ENCODE measurements at places on chromosomes 1 and 21.

DNA sequence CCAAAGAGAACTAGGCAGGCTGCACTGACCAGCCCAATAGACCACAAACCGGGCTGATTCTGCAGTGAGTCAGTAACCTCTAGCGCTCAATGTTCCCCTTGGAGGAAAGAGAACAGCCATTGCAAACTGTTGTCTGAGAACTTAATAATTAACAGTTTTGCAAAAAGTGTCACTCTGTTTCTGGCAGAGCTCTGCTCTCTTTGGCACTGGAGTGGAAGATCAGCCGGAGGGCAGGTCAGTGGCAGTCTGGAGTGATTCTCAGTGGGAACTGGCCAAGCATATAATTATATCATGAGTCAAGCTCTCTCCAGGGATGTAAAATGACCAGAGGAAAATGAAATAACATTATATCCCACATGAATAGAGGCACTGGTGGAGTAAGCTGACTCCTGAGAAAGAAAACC is 238.3 kb downstream of the HLX start:
- no peak for DNase-seq

DNA sequence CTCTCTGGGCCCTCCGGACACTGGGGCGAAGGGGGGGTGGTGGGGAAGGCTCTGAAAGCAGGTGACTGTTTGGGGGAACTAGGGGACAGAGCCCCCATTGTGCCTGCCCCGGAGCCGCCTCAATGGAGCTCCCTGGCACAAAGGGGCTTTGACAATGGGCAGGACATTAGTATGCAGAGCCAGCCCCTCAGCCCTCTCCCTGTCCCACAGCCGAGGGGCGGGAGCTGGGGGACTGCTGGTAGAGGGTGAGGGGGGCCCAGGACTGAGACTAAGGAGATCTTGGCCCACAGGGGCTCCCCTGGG is 7.8 kb downstream of the KCNJ10 start:
- DNase-seq = no peak

DNA sequence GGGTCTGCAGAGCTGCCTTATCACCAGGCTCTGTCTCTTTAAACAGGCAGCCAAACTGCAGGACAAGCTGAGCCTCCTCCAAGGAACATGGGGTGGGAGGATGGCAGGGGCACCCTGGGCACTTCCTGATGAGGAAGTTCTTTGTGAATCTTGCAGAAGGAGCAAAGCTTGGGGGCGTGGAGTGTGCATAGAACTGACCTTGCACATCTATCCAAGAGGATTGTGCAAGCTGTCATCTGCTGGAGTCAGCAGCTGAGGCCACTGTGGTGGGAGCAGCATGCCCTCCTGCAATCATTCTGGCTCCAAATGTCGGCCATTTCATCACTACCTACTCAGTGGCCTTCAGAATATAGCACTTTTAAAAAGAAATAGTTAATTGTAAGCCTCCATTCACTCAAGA is 182.2 kb downstream of the AJAP1 start:
- no peak for DNase-seq

DNA sequence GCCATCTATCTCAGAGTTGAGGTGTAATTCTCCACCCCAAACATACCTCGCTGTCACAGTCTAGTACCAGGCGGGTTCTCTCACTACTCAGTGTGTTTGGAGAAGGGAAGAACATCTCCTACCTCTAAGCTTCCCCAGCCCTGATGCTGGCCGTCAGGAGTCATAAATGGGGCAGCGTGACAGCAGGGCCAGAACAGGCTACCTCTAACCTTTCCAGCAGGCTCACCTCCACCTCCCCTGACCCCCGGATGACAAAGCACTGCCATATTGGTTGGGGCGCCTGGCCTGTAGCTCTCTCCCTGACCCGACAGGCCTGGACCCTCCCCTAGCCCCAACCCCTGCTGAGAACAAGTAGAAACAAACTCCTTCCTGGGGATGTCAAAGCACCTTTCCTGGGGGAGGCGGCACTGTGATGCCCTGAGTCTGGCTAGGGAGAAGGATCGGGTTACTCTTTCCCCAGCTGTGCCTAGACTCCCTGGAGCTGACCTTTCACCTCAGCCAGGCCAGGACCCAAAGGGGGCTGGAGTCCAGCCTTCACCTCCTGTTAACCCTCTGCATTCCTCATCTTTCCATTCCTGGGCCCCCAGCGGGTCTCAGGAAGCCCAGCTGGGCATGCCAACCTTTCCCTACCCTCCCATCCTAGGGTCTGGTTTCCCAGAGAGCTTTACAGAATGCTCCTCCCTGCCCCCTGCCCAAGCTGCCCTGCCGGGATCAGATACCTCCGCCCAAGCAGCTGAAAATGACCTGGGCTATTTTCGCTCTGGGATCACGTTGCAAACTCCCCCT is 34.2 kb downstream of the AHDC1 start:
- DNase-seq = no peak

DNA sequence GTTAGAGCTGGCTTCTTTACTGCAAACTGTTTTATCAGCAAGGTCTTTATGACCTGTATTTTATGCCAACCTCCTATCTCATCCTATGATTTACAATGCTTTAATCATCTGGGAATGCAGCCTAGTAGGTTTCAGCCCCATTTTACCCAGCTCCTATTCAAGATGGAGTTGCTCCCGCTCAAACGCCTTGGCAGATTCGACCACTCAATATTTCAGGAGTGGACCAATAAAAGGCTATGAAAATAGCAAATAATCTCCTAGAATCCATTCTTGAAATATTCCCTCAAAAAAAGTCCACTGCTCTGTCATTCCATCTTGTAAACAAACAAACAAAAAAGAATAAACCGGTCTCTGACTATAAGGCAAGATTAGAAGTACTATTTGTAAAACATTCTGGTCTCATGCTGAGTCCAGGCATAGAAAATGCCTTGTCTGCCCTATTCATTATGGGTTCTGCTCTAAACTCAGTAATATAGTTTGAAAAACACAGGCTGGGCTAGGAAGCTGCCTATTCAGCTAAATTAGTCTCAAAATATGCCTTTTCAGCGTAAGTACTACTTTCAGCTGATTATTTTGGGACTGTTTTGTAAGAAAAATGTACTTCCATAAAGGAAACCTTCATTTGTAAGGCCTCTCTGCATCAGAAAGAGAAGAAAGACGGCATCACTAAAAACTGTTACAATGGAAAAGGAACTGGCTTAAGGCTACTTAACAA is 53.0 kb downstream of the TBX19 start:
- DNase-seq = no peak

DNA sequence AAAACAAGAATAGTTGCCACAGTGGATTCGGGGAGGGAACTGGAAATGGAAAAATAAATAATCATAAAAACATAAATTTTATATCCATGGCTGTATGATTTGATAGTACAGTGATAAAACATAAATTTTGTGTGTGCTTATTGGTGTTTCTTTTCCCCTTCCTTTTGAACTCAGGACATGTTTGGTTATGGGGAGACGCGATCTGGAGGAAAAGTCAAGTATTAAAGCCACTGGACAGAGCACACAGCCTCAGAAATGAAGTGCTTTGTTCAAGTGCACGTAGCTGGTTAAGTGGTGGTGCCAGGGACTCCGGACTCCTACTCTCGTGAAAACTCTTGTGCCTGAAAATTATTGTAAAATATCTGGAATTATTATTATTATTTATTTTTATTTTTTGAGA is 9.7 kb upstream of the HMGCS2 start:
- DNase-seq = no peak

DNA sequence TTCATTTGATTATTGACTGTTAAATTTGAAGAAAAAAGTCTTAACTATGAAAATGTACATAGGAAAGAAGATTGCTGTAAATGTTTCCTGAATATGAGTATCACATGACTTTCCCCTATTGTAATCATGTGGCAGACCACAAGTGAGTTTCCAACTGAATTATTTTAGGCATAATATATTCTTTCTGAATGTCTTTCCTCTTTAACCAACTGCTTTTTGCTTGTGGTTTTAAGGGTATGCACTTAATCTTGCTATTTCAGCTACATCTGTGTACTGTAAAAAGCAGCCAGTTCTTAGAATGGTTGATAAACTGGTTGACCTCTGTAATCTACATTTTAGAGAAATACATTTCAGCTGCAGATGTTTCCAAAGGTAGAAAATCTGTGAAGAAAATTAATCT is 400.7 kb downstream of the NEGR1 start:
- DNase-seq = no peak

GRCh38 chr1:14511796-14512585 is 86.5 kb upstream of the KAZN start:
- no peak for DNase-seq

GRCh38 chr1:226365831-226366231 is 42.1 kb downstream of the PARP1 start:
- DNase-seq = no peak

DNA sequence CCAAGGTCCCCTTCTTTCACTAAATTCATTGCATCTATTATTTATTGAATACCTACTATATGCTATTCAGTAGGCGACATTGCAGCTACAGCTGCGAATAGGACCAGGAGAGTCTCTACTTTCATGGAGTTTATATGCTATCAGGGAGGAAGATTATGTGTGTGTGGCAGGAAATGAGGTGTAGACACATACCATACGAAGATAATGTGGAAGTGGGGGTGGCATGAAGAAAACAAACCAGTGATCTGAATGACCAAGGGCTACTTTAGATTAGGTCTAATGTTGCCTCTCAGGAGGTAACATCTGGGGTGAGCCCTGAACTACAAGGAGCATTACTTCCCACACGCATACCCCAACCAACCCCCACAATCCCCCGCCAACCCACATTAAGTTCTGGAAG is 1.0 kb upstream of the PPIH start:
- no peak for DNase-seq

DNA sequence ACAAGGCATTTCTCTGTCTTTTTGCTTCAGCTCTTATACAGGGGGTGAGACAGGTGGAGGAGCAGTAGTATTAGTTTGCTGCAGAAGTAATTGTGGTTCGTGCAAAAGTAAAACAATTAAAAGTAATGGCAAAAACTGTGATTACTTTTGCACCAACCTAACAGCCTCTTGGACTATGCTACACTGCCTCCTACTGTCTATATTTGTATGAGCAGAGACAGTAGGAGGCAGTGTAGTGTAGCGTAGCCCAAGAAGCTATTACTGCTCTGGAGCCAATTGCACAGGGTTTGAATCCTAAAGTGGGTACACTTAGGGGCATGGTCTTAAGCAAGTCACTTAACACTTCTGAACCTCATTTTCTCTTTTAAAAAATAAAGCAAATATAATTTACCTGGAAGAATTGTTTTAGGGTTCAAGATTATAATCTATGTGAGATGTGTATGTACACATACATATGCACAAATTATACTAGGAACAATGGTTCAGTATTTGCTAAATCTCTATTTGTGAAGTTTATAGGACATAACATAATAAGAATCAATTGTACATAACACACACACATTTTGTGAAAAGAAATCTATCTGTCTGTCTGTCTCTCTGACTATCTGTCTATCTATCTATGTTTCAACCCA is 103.8 kb downstream of the BRINP3 start:
- no peak for DNase-seq

DNA sequence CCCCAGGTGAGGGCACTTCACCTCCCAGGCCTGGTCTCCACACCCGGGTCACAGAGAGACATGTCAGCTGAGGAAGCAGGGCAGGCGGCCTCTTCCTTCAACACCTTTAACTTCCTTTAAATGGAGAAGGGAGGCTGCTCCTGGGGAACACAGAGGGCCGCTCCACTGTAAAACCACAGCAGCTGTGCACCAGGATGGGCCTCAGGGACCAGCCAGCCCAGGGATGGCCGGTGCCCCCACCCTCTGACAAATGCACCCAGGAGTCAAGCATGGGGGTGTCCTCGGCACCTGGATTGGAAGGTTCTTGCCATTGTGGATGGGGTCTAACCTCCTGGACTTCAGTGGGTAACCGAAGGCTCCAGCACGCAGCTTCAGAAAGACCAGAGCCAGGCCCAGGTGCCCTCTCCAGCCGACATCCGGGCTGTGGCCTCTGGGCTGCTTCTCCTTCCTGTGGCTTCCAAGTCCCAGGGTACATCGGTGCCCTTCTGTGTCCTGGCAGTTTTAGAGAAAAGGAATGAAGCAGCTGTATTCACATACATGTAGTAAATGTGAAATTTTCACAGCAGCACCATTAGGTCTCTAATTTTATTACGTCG is 121.7 kb upstream of the COL6A1 start:
- no peak for DNase-seq

GRCh38 chr1:237817277-237817676 is 73.4 kb downstream of the ZP4 start:
- DNase-seq = no peak

GRCh38 chr21:38326429-38326828 is 69.6 kb downstream of the KCNJ15 start:
- no peak for DNase-seq

- no peak for DNase-seq
Measured at GRCh38 chr1:65265651-65266351, 43.5 kb upstream of the DNAJC6 start.

DNA sequence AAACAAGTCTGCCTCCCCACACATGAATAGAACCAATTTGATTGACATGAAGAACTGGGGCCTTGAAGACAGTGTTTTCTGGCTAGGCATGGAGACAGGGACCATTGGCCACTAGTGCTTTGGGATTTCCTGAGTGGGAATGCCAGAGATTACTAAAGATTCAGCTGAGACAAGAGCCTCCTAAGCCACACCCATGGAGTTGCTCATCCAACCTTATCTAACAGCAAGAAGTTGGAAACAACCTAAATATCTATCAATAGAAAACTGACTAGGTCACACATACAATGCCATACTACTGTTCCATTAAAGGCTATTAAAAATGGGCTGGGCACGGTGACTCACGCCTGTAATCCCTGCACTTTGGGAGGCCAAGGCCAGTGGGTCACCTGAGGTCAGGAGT is 184.1 kb downstream of the ZBTB18 start:
- no peak for DNase-seq

GRCh38 chr1:97646071-97646470 is 274.8 kb downstream of the DPYD start:
- no peak for DNase-seq

- DNase-seq = no peak
Measured at GRCh38 chr1:183585038-183585437, 5.2 kb downstream of the NCF2 start.

GRCh38 chr21:35367553-35367952 is 318.5 kb upstream of the RUNX1 start:
- DNase-seq = no peak

GRCh38 chr1:60575326-60575977 is 501.9 kb upstream of the C1orf87 start:
- no peak for DNase-seq

- DNase-seq = no peak
Measured at GRCh38 chr1:10155087-10155712, 55.2 kb upstream of the KIF1B start.

- no peak for DNase-seq
Measured at GRCh38 chr1:171985639-171986038, 144.3 kb downstream of the DNM3 start.

DNA sequence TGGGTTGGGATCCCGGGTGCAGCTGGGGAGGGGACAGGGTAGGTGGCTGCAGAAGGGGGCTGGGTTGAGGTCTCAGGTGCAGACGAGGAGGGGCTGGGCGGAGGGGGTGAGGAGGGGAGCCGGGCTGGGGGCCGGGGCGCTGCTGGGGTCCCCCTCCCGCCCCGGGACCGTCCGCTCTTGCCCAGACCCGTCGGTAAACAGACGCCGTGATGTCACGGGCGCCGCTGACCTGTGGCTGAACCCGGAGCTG is 22.3 kb downstream of the DHRS3 start:
- no peak for DNase-seq

- DNase-seq = peak; percentile 76
Measured at GRCh38 chr1:64006276-64007051, 197.0 kb upstream of the UBE2U start.
